ENCODE measurements at places on chromosomes 4 and X. TPM values are rescaled to one million over a fixed set of nuclear protein-coding genes. Genes with fewer than 3 reads are reported as not detected.

GRCh38 chr4:39657465-39657864, 18.8 kb upstream of the SMIM14 start:
- no peaks in the 10 kb centered on the region for H3K27me3 ChIP-seq
- no peak overlapping the region for H3K27ac ChIP-seq
- no peaks in the 10 kb centered on the region for H3K36me3 ChIP-seq
- no peak overlapping the region for H3K4me3 ChIP-seq
- H3K4me1 ChIP-seq: no peaks in the 10 kb centered on the region
- no peak for DNase-seq

Gene GLOD5
- not detected for total RNA-seq

DNA sequence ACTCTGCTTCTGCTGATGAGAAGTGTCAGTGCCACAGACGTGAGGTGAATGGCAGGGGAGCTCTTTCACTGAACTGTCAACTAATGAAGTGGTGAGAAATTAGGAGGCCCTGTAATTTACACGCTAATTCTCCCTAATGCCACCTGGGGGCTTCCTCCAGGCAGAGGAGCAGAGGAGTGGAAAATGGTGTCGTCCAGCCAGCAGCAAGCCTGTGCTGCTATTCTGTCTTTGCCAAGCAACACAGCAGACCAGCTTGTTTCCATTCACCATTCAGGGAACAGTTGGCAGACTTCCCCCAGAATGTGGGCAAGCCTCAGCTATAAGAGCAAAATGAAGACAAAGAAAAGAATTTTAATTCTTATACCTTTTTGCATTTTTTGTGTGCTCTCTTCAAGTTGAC, 245.2 kb upstream of the TET2 start:
- H3K4me3 ChIP-seq: no peak overlapping the region
- no peaks in the 10 kb centered on the region for H3K4me1 ChIP-seq
- no peaks in the 10 kb centered on the region for H3K36me3 ChIP-seq
- DNase-seq: no peak

Gene PAGE2
- total RNA-seq: not detected

Gene CLTRN
- total RNA-seq: 0.23 TPM

DNA sequence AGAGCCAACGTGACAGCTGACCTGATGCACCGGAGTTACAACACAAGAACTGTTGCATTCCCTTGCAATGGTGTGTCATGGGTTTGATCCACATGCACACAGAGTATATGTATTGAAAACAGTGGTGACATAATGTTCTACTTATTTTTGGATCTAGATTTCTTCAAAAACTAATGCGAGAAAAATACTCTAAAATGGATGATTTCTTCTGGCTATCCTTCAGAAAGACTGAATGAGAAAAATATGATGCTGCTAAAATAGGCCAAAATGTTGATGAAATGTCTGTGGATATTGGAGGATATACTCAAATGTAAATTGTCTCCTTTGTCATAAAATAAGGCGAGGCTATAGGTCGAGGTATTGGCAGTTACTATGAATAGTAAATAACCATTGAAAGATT, 30.4 kb downstream of the LIMCH1 start:
- no peak overlapping the region for H3K27ac ChIP-seq
- no peaks in the 10 kb centered on the region for H3K4me1 ChIP-seq
- no peaks in the 10 kb centered on the region for H3K36me3 ChIP-seq
- no peaks in the 10 kb centered on the region for H3K27me3 ChIP-seq
- DNase-seq: no peak

All from activated T-helper 2 cell treated with anti-CD3 and anti-CD28 coated beads, Interferon-gamma antibody, Interleukin-2, Interleukin-4, amounts not matched to agents 10 μg/mL and 5 μg/mL and 100 μg/mL, durations not matched to agents 14 hours and 24 hours and 36 hours (primary cell).